Stimulated activated CD8-positive, alpha-beta memory T cell treated with anti-CD3 and anti-CD28 coated beads, Interleukin-4, amount 100 ng/mL, for 1 hour (primary cell): ENCODE measurements at places on chromosomes 7 and 10.

DNA sequence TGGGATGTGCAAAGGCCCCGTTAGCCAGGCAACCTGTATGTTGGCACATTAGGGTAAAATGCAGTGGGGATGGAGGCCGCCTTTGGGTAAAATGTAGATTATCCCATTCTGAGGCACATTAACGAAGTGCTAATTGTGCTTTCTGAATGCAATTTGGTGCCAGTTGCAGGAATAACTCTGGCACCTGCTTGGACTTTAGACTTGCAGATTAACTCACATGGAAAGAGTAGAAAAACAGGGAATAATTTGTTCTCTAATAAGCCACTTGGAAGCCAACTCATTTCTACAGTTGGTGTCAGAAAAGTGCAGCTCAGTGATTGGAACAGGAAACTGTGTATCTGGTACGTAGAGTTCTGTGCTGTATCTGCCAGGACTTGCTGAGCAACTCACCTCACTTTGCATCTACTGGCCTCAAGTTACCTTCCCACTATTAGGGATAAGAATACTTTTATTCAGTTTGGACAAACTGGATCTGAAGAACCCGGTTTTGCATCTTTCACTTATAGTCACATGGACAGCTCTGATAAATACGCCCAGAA is 377.4 kb upstream of the PODXL start:
- no peak for DNase-seq

DNA sequence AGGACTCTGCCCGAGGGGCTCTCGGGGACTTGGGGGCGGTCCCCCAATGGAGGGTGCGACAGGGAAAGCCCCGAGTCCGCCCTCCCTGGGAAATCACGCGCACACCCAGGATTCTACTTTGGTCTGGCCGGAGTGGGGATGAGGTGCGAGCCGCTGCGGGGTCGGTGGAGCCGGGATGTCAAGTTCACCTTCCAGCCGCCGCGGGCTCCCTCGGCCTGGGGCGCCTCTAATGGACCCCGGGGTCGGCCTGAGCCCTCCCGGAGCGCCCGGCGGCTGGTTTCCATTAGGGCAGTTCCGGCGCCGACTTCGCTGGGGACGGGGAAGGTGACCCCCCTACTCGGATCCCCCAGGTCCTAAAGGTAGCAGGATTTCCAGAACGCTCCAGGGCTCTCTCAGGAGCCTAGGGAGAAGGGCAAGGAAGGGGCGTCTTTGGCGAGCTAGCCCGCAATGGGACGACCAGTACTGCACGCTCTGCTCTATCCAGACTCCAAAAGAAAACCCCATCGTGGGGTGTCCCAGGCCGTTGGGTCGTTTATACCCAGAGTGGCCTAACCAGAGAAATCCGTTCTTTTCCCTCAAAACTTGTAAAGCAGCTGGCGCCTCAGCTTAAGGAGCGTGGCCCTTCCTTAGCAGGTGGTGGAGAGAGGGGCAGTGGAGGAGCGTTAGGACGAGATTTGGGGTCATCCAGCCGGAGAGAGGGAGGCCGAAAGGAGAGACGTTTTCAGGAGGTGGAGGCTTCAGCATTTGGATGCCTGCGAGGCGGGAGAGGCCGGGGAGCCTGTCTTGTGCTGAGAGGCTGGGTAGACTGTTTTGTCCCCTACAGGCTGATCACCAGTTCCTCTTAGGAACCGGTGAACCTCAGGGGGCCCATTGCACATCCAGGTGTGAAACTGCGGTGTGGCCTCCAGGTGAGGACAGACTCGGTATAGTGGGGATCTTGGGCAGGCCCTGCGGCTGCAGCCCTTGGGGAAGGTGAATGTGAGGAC is 860 bp upstream of the WDR86 start:
- DNase-seq = no peak

DNA sequence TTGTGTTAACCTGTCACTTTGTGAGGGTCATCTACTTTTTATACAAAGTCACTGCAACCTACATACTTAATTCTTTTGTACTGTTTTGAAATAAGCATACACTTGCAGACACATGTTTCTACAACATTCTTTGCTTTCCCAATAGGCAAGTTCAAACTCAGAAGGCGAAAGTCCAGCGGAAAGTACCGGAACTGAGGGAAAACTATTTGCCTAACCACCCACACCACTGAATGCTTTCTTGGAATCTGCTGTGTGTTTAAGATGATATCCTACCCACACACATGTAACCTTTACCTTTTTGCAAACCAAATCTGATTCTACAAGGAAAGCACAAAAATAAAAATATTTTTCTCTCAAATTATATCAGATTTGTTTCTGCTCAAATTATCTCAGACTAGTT is 139.4 kb upstream of the AGR3 start:
- DNase-seq = no peak

DNA sequence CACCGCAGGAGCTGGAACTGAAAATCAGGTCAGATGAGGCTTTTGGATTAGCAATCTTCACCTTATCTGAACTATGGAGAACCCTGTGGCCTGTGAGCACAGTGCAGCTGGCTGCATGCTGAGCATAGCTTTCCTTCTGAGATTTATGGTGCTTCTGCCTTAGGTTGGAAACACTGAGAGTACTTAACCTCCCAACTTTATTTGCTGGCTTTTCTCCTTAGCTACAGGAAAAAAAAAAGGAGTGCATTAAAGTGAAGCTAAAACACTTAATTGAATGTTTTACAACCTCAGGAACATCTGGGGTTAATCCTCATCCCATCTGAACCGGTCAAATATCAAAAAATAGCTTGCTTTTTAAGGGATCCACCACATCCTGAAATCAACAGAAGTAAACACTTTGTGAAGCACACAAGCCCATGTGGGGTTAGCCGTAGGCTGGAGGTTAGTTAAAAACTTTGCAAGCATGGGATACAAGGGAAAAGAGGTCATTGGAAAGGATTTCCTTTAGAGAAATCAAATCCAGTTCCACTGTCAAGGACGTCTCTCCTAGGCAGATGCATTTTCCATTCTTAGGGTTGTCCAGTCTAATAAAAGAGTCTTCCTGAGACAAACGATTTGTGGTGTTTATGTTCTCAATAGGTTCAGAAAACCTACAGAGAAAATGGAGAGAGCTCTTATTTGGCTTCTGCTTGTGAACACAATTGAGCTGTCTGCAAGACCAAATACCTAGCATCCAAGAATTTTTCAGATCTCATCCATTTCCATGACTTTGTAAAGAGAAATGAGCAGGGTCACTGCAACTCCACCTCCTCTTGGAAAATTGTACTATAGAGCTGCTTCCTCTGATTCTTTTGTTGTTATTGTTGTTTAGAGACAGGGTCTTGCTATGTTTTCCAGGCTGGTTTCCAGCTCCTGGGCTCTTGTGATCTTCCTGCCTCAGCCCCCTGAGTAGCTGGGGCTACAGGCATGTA is 470.4 kb upstream of the IGFBP3 start:
- DNase-seq = no peak

DNA sequence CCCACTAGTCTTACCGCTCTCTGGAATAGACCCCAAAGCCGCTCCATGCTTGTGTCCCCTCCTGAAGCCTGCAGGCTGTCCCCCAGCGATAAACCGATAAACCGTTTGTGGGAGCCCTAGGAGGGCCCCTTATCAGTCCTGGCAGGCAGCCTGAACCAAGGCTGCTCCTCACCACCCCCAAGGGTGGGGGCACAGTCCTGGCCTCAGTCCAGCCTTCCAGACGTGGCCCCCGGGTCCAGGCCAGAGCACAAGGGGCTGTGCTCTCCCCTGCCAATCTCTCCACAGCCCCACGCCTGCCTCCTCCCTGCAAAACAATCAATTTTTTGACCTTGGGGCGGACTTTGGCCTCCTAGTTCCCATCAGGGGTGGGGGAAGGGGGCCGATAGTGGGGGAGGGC is at the start of gene TFR2:
TSS of gene TFR2 (minus strand) at position 90 of the 397 bp plus-strand sequence. CDS start at position 47, 43 bp downstream.
- no peak for DNase-seq

GRCh38 chr7:4073750-4074149 is 608.3 kb upstream of the FOXK1 start:
- no peak for DNase-seq

GRCh38 chr10:125231116-125231812 is 70.9 kb upstream of the CTBP2 start:
- DNase-seq = no peak

- DNase-seq = no peak
Observed at GRCh38 chr7:30596014-30596641, 1.4 kb downstream of the GARS1 start.

DNA sequence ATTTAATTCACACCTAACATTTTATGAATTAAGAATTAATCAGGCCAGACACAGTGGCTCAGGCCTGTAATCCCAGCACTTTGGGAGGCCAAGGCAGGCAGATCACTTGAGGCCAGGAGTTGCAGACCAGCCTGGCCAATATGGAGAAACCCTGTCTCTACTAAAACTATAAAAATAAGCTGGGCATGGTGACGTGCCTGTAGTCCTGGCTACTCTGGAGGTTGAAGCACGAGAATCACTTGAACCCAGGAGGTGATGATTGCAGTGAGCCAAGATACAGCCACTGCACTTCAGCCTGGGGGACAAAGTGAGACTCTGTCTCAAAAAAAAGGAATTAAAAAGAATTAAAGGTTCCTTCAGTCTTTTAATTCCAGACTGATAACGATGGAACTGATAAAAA is 11.1 kb downstream of the LARP4B start:
- no peak for DNase-seq

DNA sequence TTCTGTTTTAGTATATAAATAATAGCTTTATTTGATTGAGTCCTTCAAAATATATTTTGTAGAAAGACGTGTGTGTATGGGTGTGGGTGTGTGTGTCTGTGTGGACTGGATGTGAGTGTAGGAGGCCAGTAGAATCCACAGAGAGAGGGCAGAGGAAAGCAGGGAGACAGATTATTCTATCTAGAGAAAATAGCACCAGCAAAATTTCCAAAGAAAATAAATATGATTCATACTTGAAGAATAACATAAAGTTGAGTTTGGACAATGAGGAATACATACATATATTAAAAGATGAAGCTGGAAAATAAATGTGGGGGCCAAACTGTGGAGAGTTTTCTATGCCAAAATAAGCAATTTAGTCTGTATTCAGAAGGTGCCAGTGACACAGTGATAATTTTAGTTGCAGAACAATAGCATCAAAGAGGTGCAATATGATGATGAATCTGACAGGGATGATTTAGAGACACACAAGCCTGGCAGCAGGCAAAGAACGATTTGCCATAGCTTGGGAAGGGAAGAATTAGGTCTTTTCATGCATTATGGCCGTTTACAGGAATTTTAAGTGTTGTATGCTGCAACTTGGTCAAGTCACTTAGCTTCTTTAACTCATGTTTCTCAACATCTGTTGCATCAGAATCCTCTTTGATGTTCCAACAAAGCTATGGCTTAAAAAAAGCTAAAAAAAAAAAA is 121.3 kb downstream of the SEMA3A start:
- DNase-seq = no peak

DNA sequence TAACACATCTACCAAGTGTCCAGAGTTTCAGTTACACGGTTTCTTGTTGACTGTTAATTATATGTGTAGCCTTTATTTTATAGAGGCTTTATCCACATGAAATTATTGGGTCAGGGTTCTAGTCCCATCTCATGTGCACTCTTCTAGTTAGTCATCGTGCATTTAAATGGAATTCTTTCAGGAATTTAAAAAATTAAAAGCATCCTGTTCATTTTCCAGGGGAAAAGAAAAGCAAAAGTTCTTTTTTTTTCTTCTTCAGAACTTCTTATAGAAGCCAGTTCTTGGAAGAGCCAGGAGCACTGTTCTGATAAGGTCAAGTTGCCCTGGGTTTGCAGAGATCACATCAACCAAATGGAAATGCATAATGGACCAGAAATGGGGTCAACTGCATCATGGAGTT is 324.7 kb downstream of the INHBA start:
- no peak for DNase-seq

GRCh38 chr7:124784879-124785818 is 19.6 kb upstream of the GPR37 start:
- DNase-seq = no peak

DNA sequence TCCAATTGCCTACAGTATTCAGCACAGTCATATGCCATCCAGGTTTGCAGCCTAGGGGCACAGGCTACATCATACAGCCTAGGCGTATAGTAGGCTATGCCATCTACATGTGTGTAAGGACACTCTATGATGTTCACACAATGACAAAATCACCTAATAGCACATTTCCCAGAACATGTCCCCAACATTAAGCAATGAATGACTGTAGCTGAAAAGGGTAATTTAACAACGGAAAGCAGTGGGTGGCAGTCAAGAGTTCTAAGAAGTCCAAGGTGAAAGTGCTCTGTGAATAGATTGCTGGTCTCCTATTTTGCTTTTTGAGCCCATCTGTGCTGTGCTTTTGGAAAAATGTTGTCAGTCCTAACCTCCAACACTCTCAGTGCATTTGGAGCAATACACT is 162.6 kb downstream of the KLF6 start:
- no peak for DNase-seq

- DNase-seq = no peak
Observed at GRCh38 chr10:86043236-86043635, 323.4 kb downstream of the GRID1 start.

DNA sequence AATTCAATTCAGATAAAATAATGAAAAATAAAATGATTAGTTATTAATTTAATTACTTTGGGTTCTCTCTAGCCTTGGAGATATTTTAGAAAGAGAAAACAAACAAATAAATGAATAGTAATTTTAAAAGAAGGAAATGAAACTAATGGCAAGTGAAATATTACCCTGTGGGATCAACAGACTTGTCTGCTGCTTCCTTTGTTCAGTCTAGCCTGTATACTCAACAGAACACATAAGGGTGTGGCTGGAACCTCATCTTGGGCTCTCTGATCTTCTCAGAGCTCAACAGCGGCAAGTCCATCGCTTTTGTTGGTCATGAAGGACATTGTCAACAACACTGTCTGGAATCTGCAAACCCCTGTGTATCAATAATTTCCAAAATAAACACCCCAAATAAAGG is 904.9 kb downstream of the IPMK start:
- no peak for DNase-seq

DNA sequence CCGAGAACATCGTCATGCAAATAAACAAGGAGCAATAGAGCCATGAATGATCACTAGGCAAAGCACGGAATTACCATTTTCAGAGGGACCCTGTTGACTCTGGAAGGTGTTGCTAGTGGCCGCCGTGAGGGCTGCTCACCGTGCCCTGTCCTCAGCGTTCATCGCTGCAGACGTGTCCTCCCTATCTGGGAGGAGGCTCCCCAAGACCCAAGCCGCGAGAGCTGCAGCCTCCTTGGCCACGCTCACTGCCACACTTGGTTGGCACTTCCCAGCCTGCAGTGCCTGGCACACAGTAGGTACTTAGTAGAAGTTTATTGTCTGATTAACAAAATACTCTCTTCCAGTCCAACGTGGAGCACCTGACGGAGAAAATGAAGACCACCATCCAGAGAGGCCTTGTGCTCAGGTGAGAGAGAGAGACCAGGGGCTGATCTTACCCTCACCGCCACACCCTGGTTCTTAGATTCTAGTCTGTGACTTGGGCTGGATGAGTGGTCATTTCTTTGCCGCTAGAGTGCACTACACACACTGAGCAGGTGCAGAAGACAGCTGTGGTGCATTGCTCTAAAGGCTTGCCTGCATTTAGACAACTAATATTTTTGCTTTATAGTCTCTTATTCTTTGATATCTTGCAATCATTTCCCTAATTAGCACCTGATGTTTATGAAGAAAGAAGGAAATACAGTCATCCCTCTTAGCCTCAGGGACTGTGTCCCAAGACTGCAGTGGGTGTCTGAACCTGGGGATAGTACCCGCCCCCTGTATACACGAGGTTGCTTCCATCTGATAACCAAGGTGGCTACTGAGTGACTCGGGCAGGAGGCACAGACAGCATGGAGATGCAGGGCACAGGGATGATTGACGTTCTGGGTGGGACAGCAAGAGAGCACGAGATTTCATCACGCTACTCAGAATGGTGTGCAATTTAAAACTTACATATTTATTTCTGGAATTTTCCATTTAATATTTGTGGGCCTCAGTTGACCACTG is 40.3 kb downstream of the PITRM1 start:
- no peak for DNase-seq

GRCh38 chr7:92437956-92438491 is 9.3 kb upstream of the GATAD1 start:
- no peak for DNase-seq
